Brain pericyte (primary cell): ENCODE measurements at places on chromosomes 1 and 21.

DNA sequence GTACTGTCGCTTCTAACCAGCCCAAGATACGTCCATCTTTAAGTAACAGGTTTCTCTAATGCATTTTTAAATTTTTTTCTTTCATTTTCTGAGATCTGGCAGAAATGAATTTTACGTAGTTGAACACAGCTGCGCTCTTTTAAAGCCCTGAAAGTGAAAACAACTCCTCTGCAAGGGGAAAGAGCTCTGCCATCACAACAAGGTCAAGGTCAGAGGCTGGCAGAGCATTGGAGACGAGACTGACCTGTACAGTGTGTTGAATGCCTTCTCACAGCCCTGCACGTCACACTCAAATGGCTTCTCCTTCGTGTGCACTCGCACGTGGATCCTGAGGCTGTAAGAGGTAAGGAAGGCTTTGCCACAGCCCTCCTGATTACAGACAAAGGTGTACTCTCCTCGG is 19.7 kb downstream of the MTF1 start:
- no peak for DNase-seq

GRCh38 chr21:38859852-38860251 is 54.1 kb downstream of the ETS2 start:
- no peak for DNase-seq

GRCh38 chr1:59266927-59267293 is 30.0 kb upstream of the FGGY start:
- no peak for DNase-seq

- no peak for DNase-seq
These were observed 28.8 kb downstream of the EPHA8 start for GRCh38 chr1:22592051-22592450.

DNA sequence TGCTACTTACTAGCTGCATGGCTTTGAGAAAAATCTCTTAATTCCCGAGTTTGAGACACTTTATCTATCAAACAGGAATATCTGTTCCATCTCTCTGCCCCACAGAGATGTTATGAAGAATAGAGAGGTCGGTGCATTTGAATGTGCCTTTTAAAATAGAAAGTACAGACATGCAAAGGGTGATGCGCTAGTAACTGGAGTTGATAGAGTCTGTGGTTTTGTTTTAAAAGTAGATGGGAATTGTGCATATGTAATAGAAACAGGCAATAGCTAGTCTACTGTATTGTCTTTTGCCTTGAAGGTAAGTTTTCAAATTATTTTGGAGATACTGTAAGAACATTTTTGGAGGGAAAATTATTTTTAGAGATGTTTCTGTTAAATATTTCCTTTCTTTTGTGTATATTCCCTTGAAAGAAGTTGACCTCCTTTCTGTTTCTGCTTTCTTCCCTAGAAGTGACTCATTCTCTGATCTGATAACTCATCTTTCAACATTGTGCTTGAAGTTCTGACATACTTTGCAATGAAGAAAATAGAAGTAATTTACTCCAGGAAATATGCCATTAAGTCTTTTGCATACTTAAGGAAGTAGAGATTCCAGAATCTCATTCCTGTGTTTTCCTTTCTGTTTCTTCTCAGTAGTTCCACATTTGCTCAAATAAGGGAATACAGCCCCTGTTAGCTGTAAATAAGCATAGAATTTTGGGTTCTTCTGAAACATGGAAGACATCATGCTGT is 151.6 kb downstream of the SDCCAG8 start:
- no peak for DNase-seq

DNA sequence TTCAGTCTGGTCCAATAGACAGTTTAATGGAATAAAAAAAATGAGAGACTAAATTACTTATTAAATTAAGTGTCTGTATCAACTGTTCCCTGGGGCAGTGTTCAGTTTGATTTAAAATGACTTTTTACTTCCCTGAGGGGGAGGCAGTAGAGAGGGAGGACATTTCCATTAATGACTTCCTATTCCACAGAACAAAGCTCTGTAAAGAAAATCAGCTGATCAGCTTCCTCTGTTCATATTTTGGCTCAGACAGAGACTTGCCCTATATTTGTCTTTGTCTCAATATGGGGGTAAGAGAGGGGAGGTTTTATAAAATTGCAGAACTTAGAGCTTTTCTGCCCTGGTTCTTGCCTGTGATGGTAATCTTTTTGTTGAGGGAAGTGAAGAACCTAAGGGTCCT is 8.4 kb downstream of the CFAP126 start:
- no peak for DNase-seq

GRCh38 chr1:244653439-244654107 is 647 bp downstream of the DESI2 start:
- DNase-seq = no peak

DNA sequence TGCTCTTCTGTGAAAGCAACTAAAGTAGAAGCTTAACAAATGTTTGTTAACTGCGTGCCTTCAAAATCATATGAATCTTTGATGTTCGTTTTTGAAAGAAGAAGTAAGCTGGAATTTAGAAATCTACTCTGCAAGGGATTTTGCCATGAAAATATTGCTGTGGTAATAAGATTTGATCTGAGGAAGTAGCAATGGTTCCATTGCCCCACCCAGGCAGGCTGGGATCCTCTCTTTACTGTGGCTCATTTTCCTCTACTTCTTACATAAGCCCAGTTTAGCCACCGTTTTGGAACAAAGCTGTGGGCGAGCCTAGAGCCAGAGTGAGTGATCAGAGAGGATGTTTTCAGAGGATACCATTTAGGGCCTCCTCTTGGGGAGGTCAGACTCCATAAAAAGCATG is 20.3 kb upstream of the PTGFRN start:
- no peak for DNase-seq
